Hematopoietic multipotent progenitor cell treated with erythropoietin and hydrocortisone succinate and interleukin-3 and kit ligand, for 4 days (in vitro differentiated cells): ENCODE measurements at places on chromosomes 12 and 14.

GRCh38 chr12:105462831-105463230, 132.3 kb downstream of the C12orf75 start:
- no peak for DNase-seq

- DNase-seq = no peak
Measured at GRCh38 chr14:98952593-98953350, 319.2 kb downstream of the BCL11B start.

- peak; percentile 89 for DNase-seq
Measured at GRCh38 chr14:93939304-93940229, 12.4 kb downstream of the FAM181A start.

DNA sequence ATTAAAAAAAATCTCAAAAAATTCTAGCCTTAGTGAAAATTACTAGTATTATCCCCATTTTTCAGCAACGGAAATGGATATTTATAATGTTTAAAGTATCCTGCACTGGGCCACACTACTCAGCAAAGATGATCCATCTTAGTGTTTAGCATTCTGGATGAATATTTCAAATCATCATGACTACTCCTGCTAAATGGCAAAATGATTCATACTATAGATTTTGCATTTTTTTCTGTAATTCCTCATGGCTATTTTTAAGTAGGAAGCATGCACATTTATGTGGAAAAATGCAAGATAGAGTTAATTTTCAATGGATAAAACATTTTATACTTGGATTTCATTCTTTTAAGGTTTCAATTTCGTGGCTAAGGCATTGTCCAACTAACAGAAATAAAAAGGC, 59.6 kb downstream of the LRFN5 start:
- no peak for DNase-seq

GRCh38 chr14:49634547-49635334, at the start of gene DNAAF2:
TSS of gene DNAAF2 (minus strand) at chr14:49635244. CDS start at chr14:49635149, 95 bp downstream.
- DNase-seq = peak; percentile 83
